ENCODE measurements at places on chromosomes 11 and 22. TPM values are rescaled to one million over a fixed set of nuclear protein-coding genes. Genes with fewer than 3 reads are reported as not detected.

OVOL1 gene
- 0.16 TPM for total RNA-seq

OR5J2 gene
- total RNA-seq, result not detected

GRCh38 chr11:78420796-78421209 lies 3.2 kb upstream of the GAB2 start:
- DNase-seq, result peak; percentile 41

GRCh38 chr22:30211124-30211820 lies 35.3 kb downstream of the LIF start:
- DNase-seq, result no peak

GRCh38 chr11:1560649-1561251 lies 11.3 kb downstream of the DUSP8 start:
- DNase-seq, result no peak

GRCh38 chr11:125358254-125358840 lies 137.7 kb downstream of the FEZ1 start:
- DNase-seq, result no peak

- DNase-seq, result no peak
Measured at GRCh38 chr22:22981670-22982571, 88.4 kb upstream of the GNAZ start.

- no peak for DNase-seq
Measured at GRCh38 chr11:119421351-119421750, 1.6 kb downstream of the THY1 start.

- peak; percentile 41 for DNase-seq
Measured at GRCh38 chr11:117179048-117179999, 781 bp downstream of the SIDT2 start.

DNA sequence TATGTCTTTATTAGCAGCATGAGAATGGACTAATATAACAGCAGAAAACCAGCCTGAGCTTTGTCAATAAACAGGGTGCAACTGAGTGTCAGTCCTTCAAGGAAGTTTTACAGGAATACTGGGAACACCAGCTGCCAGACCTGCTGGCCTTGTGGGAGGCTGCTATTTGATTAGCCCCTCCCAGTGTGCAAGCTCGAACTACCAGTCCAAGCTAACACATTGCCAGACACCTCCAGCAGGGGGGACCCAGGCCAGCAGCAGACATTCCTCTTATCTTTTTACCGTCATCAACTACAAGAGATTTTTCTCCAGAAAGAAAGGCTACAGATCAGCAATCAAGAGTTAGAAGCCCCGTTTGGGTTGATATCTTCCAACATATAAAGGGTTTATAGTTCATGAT lies 942.8 kb upstream of the TENM4 start:
- no peak for DNase-seq

DNA sequence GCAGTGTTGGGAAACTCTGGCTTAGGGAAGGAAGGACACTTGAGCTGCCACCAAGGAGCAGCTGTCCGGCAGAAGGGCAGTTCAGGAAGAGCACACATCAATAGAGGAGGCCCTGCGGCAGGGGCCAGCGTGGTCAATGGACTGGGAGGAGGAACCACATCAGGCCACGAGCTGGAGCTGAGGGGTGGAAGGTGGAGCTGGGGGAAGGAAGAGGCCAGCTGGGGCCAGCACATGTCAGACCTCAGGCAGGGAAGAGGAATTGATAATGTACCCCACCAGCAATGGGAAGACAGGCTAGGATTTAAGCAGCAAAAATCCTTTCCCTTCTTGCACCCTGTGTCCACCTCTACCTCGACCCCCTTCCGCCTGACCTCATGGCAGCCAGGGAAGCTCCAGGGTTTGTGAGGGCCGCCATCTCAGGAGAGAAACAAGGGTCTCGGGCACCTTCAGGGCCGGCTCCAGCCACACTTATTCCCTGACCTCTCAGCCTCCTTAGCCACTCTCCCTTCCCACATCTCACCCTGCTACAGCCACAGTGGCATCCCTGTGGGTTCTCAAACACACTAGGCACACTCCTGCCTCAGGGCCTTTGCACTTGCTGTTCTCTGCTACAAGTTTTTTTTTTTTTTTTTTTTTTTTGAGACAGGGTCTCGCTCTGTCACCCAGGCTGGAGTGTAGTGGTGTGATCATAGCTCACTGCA lies 157.8 kb upstream of the GRK3 start:
- no peak for DNase-seq

GRCh38 chr22:21047035-21047661 lies 1.4 kb downstream of the LRRC74B start:
- no peak for DNase-seq

- DNase-seq, result peak; percentile 90
Measured at GRCh38 chr11:75525433-75526191, at the start of gene GDPD5. Gene GDPD5 (minus strand): TSS chr11:75525941. CDS start chr11:75477735, 48,206 bp downstream.

DNA sequence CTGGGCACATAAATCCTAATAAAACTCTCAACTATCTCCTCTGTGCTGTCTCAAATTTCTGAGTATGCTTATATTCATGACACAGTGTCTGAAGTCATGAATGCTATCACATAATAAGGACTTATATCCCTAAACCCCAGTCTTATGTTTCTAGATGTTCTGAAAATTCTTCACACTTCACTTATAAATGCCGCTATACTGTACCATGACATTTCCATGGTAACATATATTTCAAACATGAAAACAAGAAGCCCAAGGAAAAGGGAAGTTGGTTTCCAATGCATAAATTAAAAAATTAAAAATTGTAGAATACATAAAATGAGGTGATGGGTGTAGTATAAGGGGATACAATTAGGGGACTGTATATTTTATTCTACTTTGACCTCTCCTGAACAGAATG lies 11.7 kb downstream of the GVQW3 start:
- DNase-seq, result no peak
